ENCODE measurements at places on chromosomes 5 and 9.

- DNase-seq, result peak; percentile 30
Measured at GRCh38 chr9:6024035-6024554, 8.7 kb upstream of the RANBP6 start.

DNA sequence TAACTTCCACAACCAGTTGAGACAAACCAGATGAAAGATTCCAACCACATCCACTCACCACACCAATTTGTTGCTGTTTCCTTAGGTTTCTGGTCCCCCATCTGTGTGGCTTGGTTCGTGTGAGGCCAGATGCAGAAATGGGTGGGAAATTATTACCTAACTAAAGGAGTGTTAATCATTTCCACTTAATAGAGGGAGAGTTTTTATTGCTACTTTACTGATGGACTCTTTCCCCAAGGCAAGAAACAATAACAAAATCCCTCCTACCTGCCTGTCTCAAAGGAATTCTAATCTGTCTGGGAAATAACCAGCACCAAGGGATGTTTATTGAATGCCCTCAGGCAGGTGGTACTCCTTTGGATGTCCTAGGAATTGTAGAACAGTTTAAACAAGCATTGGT lies 76.3 kb downstream of the TMEM167A start:
- DNase-seq, result no peak

DNA sequence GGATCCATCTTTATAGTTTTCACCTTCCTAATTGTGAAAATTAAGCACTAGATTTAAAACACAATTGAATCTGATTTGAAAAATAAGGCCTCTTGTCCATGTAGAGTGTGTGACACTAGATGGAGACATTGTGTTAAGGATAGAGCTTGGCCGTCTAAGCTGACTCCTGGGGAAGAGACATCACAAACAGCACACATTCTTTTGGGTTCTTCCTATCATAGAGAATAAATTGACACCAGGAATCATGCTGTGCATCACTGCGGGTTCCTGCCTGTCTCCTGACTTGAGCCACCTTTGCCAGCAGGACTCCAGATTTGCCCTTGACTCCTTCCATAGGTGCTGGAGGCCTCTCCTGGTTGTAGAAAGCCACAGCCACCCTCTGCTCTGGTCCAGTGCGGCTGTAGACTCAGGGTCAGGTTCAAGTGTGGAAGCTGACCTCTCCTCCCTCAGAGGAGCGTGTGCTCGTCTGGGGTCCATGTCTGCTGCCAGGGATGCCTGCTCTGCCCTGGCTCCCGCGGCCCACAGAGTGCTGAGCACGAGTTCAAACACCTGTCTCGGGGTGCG lies 11.2 kb downstream of the ROPN1L start:
- DNase-seq, result no peak

GRCh38 chr9:90658181-90658580 lies 15.6 kb upstream of the DIRAS2 start:
- DNase-seq, result no peak

Data from activated CD4-positive, alpha-beta T cell treated with anti-CD3 and anti-CD28 coated beads for 48 hours (primary cell).